Karpas-422 (cell line): ENCODE measurements at places on chromosomes 11 and 22.
A peak's percentile ranks its signal among the peaks of the same experiment; 100 is the strongest.

GRCh38 chr11:112343368-112344039 lies 82.8 kb upstream of the PLET1 start:
- no peak for DNase-seq

GRCh38 chr11:134670961-134671370 lies 258.9 kb upstream of the B3GAT1 start:
- no peak for DNase-seq

DNA sequence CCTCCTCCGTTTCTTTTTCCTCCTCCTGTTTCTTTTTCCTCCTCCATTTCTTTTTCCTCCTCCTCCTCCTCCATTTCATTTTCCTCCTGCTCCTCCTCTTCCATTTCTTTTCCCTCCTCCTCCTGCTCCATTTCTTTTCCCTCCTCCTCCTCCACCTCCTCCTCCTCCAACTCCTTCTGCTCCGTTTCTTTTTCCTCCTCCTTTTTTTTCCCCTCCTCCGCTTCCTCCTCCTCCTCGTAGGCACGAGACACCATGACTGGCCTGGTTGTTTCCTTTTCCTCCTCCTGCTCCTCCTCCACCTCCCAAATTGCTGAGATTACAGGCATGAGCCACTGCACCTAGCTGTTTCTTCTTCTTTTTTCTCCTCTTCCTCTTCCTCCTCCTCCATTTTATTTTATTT lies 25.6 kb upstream of the DRICH1 start:
- DNase-seq = no peak

DNA sequence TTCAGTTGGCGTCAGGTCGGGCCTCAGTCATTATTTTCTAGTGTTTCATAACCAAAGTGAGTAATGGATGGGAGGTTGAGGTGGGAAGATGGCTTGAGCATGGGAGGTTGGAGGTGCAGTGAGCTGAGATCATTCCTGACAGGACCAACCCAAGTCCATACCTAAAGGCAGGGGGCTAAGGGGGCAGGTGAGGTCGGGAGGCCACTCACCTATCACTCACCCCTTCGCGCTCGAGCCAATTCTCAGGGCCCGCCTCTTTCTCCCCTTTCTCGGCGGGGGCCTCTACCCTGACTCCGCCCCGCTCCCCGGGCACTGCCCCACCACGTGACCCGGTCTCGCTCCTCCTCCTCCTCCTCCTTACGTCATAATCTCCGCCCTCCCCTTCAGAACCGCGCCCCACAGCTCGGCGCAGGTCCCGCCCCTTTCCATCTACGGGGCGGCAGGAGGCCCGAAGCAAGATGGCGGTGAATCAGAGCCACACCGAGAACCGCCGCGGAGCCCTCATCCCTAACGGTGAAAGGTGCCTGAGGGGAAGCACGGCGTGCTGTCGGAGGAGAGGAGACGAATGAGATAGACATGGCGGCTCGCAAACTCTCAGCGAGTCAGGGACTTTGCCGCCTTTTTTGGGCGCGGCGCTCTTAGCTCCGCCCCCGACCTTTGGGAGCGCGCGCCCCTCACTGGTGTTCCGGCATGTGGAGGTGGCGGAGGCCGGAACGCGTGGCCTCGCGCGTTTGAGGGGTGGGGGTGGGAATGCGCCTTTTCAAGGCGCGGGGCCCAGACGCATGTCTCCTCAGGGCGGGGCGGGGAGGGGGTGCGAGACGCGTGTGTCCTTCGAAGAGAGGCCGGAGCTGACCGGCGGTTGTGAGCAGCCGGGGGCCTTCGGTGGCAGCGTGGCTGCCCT lies at the start of gene WBP2NL:
TSS of gene WBP2NL (plus strand) at position 428 of the 901 bp plus-strand sequence. CDS start at position 459, 31 bp downstream.
- DNase-seq = peak; percentile 98

GRCh38 chr11:76269661-76270261 lies 63.5 kb upstream of the WNT11 start:
- no peak for DNase-seq

GRCh38 chr22:40332319-40332781 lies 13.9 kb upstream of the ADSL start:
- DNase-seq = no peak

DNA sequence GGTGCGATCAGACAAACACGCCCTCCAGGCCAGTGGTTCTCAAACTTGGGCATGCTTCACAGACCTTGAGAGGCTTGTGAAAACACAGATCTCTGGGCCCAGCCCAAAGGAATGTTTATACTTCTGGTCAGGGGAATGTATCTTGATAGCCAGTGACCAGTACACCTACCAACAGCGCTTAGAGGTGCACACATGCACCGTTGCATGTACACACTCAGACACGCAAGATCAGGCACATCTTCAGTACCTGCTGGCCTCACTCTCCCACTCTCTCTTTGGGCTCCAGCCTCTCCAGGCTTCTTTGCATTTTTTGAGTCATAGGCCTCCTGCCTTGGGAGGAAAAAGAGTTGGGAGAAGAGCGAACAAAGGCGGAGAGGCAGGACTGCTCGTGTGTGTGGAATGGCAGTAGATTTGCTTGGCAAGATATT lies 11.7 kb upstream of the FXYD6 start:
- DNase-seq = no peak
